GM12878 (cell line): ENCODE measurements at places on chromosomes 3 and 15. TPM values are rescaled to one million over a fixed set of nuclear protein-coding genes. Genes with fewer than 3 reads are reported as not detected.

- no peak for DNase-seq
Observed at GRCh38 chr3:188841906-188842305, 329.9 kb upstream of the TPRG1 start.

GRCh38 chr15:34079904-34080303, 21.8 kb downstream of the EMC7 start:
- no peak for DNase-seq

The ISL2 gene
- 0.26 TPM in 1 of 2 replicates, not detected in the other for total RNA-seq

- no peak for DNase-seq
Observed at GRCh38 chr3:10957976-10958749, 34.4 kb upstream of the SLC6A1 start.

- DNase-seq = no peak
Observed at GRCh38 chr3:27504749-27505148, 20.6 kb upstream of the SLC4A7 start.

GRCh38 chr3:175489406-175489805, 630.3 kb downstream of the NAALADL2 start:
- DNase-seq = no peak

GRCh38 chr3:29370476-29371420, 89.9 kb downstream of the RBMS3 start:
- DNase-seq = no peak

DNA sequence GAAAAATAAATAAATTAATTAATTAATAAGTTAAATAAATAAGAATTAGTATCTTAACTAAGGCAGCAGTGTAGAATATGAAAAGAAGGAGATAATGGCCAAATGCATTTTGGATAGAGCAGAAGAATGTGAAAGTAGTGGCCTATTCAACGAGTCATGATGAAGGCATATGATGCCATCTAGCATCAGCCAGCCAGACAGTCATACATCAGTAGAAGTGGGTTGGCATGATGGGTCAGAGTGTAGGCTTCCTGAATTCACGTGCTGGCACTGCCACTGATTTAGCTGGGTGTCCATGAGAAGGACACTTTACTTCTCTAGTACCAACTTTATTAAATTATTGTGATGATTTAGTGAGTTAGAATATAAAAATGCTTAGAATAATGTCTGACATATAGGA, 256.1 kb upstream of the ARPP21 start:
- no peak for DNase-seq
